NB4 (cell line): ENCODE measurements at places on chromosomes 12 and 14.

GRCh38 chr14:68724914-68725313 is 68.0 kb downstream of the ZFP36L1 start:
- DNase-seq, result no peak

- DNase-seq, result peak; percentile 34
Observed at GRCh38 chr14:63544591-63545299, 1.6 kb upstream of the PPP2R5E start.

- DNase-seq, result no peak
Observed at GRCh38 chr12:12883369-12884001, 7.9 kb upstream of the GPRC5A start.

- DNase-seq, result peak; percentile 9
Observed at GRCh38 chr12:69553628-69554248, 31.5 kb upstream of the CCT2 start.

GRCh38 chr12:41053046-41053445 is 135.1 kb upstream of the PDZRN4 start:
- no peak for DNase-seq

DNA sequence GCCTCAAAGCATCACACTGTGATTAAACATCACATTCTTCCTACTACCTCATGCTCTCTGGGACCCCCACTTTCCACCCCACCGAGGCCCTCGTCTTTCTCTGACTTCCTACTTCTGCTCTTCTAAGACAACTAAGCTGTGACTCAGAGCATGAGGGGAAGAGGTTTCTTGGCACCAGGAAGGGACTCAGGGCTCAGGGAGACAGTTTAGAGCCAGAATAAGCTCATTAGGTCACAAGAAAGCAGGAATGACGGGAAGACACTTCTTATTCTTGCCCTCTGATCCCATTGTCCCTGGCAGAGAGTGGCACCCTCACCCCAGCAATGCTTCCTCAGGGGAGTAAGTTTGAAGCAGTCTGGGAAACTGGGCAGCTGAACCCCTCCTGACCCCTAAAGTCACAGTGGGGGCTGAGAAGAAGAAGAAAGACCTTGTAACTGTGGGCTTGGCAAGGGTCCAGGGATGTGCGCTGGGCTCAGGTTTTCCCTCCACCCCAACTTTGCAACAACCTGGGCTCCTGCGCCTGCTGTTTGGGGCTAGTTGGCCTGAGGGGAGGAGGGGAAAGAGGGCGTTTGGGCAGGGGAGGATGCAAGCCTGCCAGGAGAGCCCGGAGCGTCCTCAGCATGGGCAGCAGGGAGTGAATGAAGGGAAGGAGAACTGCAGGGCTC is 64.6 kb upstream of the ACTN1 start:
- peak; percentile 75 for DNase-seq

- DNase-seq, result no peak
Observed at GRCh38 chr12:15562263-15562662, 226.9 kb downstream of the EPS8 start.

GRCh38 chr12:97038834-97039233 is 131.8 kb downstream of the NEDD1 start:
- DNase-seq, result no peak

- peak; percentile 19 for DNase-seq
Observed at GRCh38 chr12:75011120-75011519, 198.5 kb downstream of the KCNC2 start.

- DNase-seq, result peak; percentile 72
Observed at GRCh38 chr12:20368651-20369304, 441 bp downstream of the PDE3A start.

GRCh38 chr12:15956413-15957185 is 45.5 kb downstream of the DERA start:
- no peak for DNase-seq

- DNase-seq, result peak; percentile 56
Observed at GRCh38 chr12:22709292-22709691, 84.3 kb downstream of the ETNK1 start.

GRCh38 chr12:93536766-93537488 is 35.5 kb upstream of the SOCS2 start:
- DNase-seq, result no peak

DNA sequence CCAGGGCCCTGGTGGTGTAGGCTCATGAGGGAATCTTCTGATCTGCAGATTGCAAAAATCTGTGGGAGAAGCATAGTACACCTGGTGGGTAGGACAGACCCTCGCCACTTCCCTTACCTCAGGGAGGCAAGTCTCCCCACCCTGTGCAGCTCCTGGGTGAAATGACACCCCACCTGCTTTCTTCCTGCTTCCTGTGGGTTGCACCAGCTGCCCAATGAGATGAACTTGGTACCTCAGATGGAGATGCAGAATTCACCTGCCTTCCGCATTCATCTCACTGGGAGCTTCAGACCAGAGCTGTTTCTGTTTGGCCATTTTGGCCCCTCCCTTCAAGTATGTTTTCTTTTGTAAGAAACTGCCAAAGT is 4.7 kb downstream of the CLEC2D start:
- DNase-seq, result no peak

DNA sequence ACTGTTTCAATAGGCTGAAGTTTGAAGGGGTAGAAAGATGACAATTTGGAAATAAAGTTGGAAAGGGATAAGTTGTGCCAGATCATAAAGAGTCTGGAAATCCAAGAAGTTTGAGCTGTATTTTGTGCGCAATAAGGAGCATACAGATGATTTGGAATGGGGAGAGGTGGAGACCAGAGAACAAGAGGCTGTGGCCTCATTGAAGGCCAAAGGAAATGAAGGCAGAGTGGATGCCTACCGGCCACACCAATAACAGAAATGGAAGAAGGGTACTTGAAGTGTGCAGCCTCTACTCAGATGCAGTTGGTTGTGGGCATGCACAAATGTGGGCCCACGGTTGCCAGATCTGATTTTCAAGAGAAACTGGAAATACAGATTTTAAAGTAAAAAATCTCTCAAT is 2.4 kb downstream of the IFT81 start:
- no peak for DNase-seq

DNA sequence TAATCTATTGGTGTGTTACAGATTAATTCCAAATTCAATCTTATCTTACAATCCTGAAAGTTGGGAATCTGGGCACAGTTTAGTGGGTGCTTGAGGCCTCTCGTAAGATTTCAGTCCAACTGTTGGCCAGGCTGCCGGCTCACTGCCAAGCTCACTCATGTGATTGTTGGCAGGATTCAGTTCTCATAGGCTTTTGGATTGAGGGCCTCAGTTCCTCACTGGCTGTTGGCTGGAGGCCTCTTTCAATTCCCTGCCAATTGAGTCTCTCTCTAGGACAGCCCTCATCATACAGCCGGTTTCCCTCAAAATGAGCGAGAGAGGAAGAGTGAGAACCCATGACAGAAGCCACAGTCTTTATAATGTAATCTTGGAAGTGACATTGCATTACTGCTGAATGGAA is 123.5 kb upstream of the FBXO33 start:
- no peak for DNase-seq

DNA sequence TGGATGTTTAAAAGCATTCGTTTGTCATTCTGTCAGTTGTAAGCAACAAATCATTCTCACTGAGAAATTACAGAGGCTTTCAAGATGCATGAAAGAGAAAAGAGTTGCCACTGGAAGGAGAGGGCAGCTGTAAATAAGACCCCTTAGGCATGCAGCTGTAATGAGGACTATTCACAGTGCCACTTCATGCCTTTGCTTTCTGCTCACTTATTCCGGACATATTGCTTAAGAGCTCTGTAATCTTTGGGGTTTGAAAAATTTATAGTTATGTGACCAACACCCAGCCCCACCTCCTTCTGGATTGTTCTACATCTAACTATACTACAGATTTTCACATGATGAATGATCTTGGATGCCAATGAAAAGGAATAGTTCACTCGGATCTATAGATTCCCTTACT is 194.8 kb upstream of the DCN start:
- no peak for DNase-seq

- no peak for DNase-seq
Observed at GRCh38 chr12:124732275-124733075, 131.2 kb downstream of the SCARB1 start.

DNA sequence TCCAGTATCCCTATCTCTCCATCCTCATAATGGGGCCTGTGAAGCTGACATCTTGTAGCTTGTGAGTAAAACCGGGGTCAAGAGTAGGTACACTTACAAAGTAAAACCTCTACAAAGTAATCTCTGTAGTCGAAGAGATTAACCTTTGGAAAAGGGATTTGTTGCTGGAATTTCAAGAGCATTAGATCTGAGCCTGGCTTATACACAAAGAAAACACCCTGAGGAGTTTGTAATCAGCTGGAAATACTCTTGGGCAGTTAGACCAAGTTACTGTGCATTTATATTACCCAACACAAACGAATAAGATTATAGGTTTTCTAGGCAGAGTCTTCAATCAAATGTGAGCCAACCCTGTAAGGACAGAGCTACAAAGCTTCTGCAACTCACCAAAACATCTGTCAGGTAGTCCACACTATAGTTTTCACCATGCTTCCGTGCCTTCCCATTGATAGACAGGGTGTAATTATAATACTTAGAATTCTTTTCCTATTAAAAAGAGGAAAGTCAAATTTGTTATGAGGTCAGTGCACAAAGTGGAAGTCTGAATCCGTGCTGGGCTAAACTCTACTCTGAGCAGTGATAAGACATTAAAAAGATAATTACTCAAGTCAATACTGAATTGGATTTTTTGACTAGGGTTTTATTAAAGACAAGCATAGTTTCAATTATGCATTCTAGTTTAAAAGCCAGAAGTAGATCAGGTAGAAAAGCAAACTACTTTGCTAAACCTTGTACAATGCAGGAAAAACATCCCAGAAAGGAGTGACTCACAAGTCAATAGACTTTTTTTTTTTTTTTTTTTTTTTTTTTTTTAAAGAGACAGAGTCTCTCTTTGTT is 14.6 kb downstream of the GNS start:
- no peak for DNase-seq

DNA sequence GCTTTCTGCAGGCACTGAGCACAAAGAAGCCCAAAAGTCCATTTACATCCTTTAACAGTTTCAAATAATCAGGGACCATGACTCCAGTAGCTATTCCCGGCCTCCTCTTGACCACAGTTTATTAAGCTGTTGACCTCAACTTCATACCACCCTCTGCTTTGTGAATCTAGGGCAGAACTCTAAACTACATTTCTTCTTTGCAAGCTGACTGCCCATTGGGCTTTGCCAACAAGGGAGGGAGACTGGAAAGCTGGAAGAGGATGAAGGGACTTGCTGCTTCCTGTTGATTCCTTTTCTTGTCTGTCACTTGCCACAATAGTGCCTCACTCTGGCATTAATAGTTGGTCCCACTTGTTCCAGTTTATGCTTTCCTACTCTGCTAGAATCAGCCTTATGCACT is 2.7 kb downstream of the CGRRF1 start:
- no peak for DNase-seq

GRCh38 chr12:53053218-53054111 is 3.6 kb downstream of the TNS2 start:
- DNase-seq, result peak; percentile 52

- peak; percentile 12 for DNase-seq
Observed at GRCh38 chr12:1978078-1978862, 26.0 kb downstream of the DCP1B start.

DNA sequence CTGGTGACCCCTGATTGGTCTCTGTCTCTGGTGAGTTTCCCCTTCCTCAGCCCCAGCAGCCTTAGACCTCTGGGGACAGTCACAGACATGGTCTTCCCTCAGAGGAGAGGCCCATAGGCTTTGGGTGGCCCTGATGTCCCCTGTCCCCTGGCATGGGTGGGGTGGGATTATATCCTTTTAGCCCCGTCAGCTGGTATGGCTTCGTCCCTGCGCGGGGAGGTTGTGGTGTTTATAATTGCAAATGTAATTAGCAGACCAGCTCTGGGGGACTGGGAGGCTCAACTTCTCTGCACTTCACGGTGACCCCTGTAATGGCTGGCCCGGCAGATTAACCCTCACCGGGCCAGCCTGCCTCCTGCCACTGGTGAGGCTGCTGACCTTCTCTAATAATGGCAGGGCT is 5.1 kb downstream of the ESRRB start:
- no peak for DNase-seq

DNA sequence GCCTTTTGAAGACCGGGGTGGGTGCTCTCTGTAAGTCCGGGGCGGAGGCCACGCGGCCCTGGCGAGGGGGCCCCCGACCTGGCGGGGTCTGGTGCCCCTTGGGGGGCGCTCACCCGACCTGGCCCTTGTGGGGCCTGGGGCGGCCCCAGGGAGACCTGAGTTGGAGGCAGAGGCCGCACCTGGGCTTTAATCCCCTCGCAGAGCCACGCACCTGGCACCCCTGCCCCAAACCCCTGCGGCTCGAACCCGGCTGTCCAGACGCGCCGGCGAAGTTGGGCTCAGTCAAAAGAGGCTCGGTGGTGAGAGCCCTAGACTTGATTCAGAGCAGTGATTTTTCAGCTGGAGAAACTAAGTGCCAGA is 267 bp downstream of the CFAP251 start:
- no peak for DNase-seq

- peak; percentile 20 for DNase-seq
Observed at GRCh38 chr12:51925346-51926063, 18.2 kb downstream of the ACVRL1 start.

DNA sequence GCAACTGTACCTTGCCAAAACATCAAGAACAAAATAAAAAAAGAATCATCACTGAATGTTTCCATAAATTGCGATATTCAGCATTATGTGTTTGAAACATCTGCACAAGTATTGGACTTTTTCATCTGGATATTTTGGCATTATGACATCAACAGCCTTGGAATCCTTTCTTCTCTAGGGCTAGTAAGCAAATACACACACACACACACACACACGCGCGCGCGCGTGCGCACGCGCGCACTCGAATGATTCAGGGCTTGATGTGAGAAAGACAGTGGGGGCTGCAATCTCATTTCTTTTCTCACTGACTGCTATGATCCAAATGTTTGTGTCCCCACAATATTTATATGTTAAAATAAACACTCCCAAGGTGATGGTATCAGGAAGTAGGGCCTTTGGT is 90.0 kb upstream of the SLC38A4 start:
- no peak for DNase-seq

GRCh38 chr12:29253906-29254625 is 105.0 kb downstream of the FAR2 start:
- DNase-seq, result peak; percentile 31

DNA sequence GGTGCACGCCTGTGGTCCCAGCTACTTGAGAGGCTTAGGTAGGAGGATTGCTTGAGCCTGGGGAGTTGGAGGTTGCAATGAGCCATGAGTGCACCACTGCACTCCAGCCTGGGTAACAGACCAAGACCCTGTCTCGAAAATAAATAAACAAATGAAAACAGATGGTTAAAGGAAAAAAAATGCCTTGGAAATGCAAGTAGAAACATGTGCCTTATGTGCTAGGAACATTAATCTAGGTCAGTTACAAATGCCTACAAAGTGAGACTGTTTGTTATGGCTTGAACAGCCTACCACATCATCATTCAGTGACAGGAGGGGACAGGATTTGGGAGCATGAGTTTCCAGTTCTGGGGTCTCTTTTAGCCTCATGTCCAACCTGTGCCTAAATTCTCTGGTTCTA is 52.4 kb upstream of the BCAT1 start:
- DNase-seq, result no peak

DNA sequence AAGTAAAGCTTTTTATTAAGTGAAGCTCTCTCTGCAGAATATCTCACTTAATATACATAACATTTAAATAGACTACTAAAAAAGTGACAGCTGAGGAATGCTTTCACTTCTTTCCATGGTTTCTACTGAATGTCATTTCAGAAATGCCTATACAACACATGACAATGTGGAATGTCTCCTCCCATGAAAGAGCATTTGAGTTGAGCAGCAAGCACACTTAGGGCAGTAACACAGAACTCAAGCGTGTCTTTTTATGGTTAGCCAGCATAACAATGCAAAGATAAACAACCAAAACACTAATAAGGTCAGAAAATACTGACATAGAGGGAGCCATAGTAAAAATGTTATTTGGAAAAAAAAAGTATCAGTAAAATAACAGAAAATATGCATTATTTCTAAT is 9.4 kb downstream of the PPP1R12A start:
- DNase-seq, result no peak

- DNase-seq, result no peak
Observed at GRCh38 chr12:52628111-52628507, 9.8 kb upstream of the KRT73 start.
